ENCODE measurements at places on chromosomes 5 and 9.

- DNase-seq = no peak
Observed at GRCh38 chr5:27437594-27438200, 399.3 kb upstream of the CDH9 start.

GRCh38 chr5:159749146-159749545 lies 167.1 kb upstream of the ADRA1B start:
- DNase-seq = no peak

DNA sequence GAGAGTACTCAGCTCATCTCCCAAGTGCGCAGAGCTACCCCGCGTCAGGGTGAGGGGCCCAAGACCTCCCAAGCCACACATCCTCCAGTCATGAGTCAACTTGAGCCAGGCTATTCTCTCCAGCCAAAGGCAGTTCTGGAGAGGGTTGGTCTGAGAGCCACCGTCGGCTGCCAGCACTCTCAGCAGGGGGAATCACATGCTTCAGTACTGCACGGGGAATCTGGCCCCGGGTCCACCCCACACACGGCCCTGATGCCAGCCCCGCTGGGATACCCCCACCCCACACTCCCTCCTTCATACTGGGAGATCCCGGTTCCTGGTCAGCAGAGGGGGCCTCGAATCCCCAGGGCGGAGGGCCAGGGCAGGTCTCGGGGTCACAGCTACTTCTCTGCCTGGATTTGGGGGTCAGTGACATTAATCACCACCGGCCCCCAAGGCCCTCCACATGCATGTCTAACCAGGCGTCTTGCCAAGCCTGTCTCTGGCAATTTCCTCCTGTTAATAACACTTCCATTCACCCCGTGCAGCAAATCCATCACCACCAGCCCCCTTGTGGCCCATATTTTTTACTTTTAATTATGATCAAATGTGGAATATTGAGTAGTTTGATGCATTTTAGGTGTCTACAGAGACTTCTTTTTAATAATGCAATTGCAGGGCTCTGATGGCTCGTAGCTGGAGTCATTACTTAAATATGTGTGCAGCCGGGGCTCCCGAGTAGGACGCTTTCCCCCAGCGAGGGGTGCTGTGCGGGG lies 102.9 kb upstream of the PPP1R26 start:
- DNase-seq = no peak

GRCh38 chr9:136944519-136945332 lies at the start of the genes C8G and FBXW5:
TSS of gene C8G (plus strand) at chr9:136945243. CDS start at chr9:136945321, 78 bp downstream.
TSS of gene FBXW5 (minus strand) at chr9:136944738. CDS start at chr9:136944083, 655 bp downstream.
- DNase-seq = peak; percentile 90

DNA sequence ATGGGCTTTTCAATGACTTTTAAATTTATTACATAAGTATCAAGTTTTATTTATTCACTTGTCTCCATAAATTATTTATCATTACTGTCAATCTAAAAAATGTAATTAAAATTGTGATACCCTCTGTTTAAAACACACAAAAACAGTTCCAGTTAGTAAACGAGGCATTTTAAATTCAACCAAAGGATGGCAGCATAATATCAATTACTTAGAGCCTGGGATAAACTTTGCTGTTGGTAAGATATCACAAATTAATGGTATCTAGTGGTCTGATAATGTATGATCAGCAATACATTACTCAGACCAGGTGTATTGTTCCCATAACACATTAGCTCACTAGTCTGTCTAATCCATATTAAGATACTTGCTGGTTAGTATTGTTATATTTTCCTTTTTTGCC lies 9.6 kb upstream of the IFNE start:
- DNase-seq = no peak

DNA sequence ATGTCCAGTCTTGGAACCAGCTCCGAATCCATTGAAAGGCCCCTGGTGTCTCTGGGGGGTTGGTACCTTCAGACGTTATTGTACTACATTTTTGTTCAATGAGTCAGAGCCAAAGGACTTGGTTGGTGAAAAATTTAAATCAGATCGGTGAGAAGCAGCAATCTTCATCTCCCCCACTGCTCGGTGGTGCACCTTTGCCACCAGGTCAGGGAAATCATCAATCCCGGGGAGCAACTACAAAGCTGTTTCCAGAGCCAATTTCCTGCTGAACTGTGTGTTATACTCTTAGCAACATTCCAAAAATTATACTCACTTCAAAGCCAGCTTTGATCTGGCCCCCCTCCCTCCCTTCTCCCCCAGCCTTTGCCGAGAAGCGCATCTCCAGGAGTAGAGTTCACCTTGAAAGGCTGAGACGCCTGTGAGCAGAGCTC lies 375.2 kb upstream of the WWC1 start:
- DNase-seq = no peak

GRCh38 chr5:66843065-66843464 lies 246.9 kb downstream of the MAST4 start:
- no peak for DNase-seq

GRCh38 chr5:33939556-33940262 lies 3.5 kb downstream of the RXFP3 start:
- no peak for DNase-seq

DNA sequence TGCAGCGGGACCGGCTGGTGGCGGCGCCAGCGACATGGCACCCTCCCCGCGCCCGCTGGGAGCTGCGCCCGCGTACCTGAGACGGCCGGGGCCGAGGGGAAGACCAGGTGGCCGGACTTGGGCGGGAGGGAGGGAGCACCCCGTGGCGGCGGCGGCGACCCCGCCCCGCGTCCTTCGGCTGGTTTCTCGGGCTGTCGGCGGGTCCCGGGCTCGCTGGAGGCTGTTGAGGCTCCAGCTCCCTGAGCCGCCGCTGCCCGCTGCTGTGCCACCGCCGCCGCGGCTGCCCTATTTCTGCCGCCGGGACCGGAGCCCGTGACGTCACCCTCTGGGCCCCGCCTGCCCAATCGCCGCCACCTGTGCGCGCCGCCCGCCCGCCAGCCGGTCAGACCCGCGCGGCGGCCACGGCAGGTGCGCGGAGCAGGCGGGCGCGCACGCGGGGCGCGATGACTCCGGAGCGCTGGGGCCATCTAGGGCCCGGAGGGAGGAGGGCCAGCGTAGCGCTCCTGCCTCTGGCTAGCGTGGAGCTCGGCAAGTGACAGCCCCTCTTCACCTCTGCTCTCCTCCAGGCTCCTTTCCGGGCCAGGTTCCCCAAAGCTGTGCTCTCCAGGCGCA lies at the start of gene FSTL4:
Gene FSTL4, minus strand, starts transcription at position 293 of the 612 bp plus-strand sequence.
- no peak for DNase-seq

- DNase-seq = no peak
Observed at GRCh38 chr9:112872019-112872418, 18.7 kb downstream of the SLC46A2 start.

- no peak for DNase-seq
Observed at GRCh38 chr9:121972501-121972981, 120.6 kb downstream of the TTLL11 start.

- DNase-seq = no peak
Observed at GRCh38 chr5:135242021-135242865, 156.8 kb downstream of the MACROH2A1 start.

- no peak for DNase-seq
Observed at GRCh38 chr9:32378496-32378895, 5.9 kb upstream of the ACO1 start.

DNA sequence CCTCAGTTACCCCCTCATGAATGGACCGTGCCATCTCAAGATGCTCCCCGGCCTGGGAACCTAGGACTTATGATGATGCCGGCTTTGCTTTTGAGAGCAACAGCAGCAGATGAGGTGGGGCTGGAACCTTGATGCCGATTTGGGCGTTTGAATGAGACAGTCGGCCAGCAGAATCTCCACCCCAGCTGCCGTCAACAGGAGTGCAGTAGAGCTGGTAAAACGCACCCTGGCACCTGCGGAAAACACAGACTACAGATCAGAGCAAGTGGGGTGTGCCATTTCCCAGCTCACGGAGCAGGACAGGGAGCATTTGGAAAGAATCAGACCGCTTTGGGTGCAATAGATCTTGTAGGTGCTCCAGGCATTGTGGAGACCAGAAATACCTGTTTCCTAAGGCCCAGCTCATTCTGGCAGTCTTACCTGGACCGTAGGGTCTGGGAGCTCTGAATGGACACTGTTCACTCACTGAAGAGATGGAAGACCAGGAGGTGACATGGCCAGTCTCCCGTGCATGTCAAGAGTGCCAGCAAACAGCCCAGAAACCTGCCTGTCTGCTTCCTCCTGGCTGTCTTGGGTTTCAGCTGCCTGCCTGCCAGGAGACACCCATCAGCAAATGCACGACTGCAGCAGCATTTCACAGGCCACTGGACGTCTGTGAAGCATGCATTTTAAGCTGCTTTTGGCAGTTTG lies 317.7 kb upstream of the IRX4 start:
- no peak for DNase-seq

- no peak for DNase-seq
Observed at GRCh38 chr9:70477907-70478480, 63.5 kb upstream of the KLF9 start.

- no peak for DNase-seq
Observed at GRCh38 chr5:181052672-181053487, 12.8 kb downstream of the BTNL9 start.

DNA sequence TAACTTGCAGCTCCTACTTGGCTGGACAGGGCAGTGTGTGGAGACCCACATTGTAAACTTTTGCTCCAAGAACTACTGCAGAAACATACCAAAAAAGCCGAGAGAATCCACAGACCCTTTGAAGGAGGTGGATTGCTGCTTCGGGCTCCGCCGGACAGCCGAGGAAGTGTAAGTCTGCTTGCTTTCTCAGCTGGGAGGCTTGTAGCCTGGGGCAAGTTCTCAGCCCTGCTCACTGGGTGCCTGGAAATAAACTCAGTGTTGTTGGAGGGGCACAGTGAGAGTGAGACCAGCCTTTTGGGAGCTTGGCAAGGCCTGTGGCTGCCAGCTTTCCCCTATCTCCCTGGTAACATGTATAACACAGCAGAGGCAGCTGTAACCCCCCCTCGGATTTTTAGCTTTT lies 215.6 kb downstream of the SYK start:
- DNase-seq = no peak

DNA sequence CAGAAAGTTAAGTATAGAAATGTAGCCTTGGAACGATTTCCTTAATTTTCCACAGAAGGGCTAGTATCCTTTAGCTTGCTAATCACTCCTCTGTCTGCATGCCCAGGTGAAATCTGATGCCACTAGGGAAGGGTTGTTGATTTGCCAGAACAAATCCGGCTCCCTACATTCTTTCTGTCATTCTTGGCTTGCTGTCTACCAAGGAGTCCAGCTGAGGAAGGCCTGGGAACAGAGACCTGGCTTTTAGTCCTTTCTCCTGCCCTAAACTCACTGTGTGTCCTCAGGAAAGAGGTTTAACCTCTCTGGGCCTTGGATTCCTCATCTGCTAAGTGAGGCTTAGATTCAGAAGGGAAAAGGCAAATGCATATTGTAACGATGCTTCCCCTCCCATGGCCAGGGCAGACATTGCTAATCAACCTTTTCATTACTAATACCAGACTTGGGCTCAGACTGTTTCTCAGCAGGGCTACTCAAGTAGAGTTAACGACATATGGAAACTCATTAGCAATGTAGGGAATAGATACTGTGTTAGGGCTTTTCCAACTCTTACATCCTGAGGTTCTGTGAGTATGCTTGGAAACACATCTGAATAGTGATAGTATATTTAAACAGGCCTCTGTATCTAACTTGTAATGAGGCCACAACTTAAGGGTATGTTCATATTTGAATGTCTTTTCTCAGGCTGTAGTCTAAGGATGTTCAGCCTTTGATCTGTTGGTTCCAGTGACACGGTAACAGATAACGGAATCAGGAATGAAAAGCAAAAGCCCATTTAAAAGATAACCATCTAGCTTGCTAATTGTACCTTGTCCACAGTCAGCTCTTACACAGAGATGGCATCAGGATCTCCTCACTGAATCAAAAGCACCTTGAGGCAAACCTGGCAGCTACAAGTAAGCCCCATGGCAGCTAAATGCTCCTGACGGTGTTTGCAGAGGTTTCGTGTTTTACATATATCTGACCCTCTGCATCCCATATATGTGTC lies 4.1 kb downstream of the GALNT10 start:
- no peak for DNase-seq

- no peak for DNase-seq
Observed at GRCh38 chr5:56722317-56722716, 93.0 kb upstream of the MAP3K1 start.

DNA sequence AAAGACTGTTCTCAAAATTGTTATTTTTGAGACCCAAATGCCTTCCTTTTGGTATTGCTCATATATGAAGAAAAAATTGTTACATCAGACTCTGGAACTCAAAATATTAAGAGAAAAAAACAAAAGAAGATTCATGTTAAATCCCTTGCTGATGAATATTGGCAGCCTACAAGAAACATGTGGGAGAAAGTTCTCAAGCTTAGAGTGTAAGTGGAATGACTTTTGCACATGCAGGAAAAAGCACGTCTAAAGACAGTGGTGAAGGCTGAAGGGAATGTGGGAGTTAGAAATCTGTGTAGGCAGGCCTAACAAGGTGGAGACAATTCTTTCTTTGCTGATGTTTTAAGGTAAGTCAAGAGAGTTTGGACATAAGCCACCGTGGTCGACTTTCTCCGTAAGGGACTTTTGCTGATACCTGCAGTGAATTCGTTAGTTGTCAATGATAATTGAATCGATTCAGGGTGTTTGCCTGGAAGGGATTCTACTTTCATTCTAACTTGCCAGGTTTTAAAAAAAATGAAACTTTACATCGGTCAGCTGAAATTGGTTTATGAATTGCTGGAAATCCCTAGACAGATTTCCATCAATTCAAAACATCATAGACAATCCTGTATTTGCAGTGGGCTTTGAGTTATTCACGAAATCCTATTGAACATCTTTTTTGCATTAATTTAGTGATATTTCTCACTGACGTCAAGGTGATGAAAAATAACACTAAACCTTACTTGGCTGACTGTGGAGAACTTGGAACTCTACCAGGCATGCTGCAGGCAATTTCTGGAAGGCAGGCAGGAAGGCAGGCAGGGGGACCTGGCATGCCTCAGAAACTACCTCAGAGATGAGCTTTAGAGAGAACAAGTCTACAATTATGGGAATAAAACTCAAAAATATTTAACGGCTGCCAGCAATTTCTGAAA lies 359.1 kb upstream of the ADAMTSL1 start:
- no peak for DNase-seq

DNA sequence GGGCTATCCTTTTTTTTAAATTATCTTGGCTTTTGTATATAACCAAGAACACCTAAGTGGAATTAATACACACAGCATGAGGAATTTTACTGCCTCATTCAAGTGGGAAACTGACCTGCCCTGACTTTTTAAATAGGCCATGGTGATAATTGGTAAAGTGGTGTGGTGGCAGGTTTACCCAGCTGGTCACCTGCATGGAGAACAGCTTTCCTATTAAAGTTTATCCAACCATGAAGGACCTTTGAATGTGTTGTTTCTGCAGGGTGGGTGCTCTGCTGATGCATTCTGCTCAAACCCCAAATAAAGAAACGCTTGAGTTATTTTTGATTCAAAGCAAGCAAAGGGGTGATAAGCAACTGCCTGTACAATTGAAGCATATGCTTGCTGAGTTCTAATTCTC lies 261.0 kb upstream of the GRIN3A start:
- no peak for DNase-seq

DNA sequence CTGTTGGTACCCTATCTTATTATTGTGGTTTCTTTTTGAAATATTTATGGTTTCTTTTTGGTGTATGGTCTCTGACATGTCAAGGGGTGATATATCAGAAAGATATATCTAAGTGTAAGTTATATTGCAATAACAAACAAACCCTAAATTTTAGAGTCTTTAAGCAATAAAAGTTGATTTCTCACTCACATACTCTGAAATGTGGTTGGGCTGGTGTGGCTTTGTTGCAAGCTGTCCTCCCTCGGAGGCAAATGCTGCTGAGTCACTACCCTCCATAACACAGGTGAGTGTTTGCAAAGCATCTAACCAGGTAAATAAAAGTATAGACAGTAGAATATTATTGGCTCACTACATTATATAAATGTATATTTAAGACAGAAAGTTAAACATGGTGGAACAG lies 253.2 kb downstream of the CDH18 start:
- DNase-seq = no peak

- no peak for DNase-seq
Observed at GRCh38 chr5:102969641-102970040, 150.3 kb downstream of the GIN1 start.
